ENCODE measurements at places on chromosomes 12 and 14.

DNA sequence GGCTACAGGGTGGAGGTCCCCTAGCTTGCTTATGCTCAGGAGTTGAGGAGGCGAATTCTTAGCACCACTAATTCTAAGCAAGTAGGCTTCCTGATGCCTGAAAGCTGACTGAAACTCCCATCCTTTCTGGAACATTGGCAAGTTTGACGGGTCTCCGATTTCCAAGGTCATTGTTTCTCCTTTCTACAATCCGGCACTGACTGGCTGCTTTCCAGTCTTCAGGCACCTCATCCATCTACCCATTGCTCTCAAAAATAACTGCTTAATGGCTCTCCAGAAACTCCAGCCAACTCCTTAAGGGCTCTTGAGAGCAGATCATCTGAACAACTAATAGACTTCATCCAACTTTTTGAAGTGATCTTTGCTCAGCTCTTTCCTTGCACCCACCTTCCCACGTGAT, 13.3 kb downstream of the REM2 start:
- no peak for DNase-seq

- no peak for DNase-seq
Observed at GRCh38 chr14:23335623-23336022, 14.4 kb downstream of the PABPN1 start.

GRCh38 chr12:113077057-113077858, 20.7 kb downstream of the DTX1 start:
- no peak for DNase-seq

- DNase-seq = no peak
Observed at GRCh38 chr12:52907092-52907810, 2.4 kb upstream of the KRT8 start.

DNA sequence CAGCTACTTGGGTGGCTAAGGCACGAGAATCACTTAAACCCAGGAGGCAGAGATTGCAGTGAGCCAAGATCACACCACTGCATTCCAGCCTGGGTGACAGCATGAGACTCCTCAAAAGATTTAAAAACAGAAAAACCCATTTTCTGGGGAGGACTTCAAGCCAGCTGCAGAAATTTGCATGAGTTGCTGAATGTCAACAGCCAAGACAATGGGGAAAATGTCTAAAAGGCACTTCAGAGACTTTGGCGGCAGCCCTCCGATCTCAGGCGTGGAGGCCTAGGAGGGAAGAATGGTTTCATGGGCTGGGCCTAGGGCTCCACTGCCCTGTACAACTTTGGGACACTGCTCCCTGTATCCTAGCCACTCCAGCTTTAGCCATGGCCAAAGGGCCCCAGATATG, 177.8 kb upstream of the C14orf180 start:
- no peak for DNase-seq

GRCh38 chr12:8781381-8782127, 40.9 kb upstream of the A2ML1 start:
- no peak for DNase-seq

DNA sequence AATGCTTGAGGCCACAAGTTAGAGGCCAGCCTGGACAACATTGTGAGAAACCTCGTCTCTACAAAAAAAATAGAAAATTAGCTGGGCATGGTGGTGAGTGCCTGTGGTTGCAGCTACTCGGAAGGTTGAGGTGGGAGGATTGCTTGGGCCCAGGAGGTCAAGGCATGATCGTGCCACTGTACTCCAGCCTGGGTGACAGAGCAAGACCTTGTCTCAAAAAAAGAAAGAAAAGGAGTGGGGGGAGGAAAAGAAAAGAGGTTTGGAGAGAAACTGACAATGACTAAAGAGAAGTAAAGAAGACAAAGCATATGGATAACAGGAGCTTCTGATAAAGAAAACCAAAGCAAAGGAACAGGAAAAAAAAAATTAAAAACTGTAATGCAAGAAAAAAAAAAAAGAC, 37.4 kb upstream of the SELPLG start:
- no peak for DNase-seq

GRCh38 chr14:95943699-95944098, 67.1 kb downstream of the TUNAR start:
- no peak for DNase-seq

DNA sequence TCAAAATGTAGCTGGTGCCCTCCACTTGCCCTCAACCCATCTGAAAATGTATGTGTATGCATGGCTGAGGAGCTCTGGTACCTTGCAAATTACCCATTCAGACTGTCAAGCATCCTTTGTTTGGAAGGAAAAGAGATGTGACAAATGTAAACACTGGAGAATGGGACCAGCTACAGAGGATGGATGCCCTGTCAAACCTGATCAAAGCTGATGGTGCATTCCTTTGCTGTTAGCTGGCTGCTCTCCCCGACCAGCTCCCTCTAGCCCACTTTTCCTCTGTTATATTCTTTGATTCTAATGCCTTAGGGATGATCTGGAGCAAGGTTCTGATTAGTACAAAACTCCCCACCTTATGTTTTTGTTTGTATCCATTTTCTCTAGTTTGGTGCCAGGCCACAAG, 310.3 kb downstream of the C12orf75 start:
- no peak for DNase-seq

DNA sequence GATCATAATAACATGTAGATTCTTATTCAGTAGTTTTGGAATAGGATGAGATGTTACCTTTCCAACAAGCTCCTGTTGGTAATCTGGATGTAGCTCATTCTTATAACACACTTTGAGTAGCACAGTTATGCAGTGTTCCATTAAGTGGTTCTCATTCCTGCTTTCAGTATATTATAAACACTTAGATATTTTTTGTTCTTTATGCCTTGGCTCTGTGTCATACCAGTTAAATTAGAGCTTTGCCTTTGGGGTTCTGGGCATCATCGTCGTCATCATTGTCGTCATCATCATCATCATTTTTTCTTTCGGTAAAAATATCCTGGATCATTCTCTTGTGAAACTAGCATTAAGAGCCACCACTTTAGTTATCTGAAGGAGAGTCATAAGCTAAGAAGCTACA, 87.5 kb downstream of the FUT8 start:
- no peak for DNase-seq

DNA sequence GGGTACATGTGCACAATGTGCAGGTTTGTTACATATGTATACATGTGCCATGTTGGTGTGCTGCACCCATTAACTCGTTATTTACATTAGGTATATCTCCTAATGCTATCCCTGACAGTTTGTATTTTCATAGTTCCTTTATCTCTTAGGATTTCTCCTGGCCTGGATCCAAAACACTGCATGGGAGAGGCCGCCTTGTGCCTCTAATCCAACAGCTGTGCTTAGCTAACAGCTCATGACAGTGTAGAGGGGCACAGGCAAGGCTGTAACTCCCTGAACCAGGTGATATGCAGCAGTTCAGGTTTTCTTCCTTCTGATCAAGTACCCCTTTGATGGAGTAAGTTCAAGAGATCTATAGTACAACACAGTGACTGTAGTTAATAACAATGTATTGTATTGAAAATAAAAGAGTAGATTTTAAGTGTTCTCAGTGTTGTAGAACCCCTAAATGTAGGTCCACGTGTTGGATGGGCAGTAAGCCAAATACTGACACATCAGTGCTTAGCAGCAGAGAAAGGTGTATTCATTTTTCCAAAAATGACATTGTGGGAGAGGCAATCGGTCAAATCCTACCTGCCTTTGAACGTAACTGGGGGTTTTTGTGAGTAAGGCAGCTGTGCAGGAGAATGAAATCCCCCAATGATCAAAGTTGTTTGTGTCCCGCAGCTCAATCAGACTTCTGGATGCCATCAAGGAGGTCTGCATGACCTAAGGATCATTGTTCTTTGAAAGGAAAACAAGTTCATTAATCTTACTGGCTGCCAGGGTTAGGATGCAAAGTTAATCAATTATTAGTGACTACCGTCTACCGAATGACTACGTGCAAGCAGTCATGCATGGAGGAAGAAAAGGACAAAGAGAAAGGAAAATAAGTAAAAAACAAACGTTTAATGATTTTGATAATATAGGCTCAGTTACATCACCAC, 89.3 kb upstream of the FGD4 start:
- no peak for DNase-seq

GRCh38 chr12:54562750-54563356, 13.5 kb downstream of the PDE1B start:
- DNase-seq = no peak

- DNase-seq = no peak
Observed at GRCh38 chr12:46459111-46459510, 86.5 kb upstream of the SLC38A2 start.

DNA sequence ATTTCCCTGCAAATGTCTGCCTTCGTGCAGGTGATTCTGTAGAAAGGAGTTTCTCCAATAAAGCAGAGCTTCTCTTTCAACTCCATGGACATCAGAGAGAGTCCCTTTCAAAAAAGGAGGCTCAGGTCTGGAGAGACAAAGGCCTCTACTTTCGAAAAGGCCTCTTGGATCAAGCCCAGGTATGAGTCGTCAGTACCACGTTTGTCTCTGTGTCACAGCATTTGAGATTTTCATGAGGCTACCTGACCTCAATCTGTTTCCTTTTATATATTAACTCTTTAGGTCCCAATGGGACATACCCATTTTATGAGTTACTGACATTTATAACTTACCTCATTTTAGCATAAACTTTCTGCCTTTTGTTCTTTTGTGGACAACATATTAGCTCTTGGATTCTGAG, 290.8 kb downstream of the RPAP3 start:
- no peak for DNase-seq

- DNase-seq = no peak
Observed at GRCh38 chr12:32688786-32689185, 9.7 kb downstream of the DNM1L start.

- peak; percentile 58 for DNase-seq
Observed at GRCh38 chr12:79055926-79056674, 191.5 kb downstream of the SYT1 start.

DNA sequence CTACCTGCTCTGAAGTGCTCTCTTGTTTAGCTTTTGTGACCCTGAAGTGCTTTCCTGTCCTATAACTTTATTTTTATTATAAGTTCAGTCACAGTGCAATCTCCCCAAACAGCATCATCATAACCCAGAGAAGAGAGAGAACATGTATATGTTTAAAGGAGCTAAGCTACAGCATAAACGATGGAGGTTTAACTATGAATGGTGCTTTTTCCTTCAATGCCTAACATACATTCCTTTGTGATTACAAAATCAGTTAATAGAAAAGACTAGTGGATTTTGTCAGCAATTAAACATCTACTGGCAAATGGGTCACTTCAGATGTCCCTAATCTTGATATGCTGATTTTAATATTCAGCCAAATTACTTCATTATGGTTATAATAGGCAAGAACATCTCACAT, 46.4 kb downstream of the ZFYVE21 start:
- no peak for DNase-seq
